H1 (cell line): ENCODE measurements at places on chromosomes 11 and 22. TPM values are rescaled to one million over a fixed set of nuclear protein-coding genes. Genes with fewer than 3 reads are reported as not detected.

KCNQ1 gene
- total RNA-seq = 2.0 and 2.4 TPM in 2 replicates

HEPN1 gene
- total RNA-seq = not detected in 2 replicates

CCDC88B gene
- 11.2 and 12.5 TPM in 2 replicates for total RNA-seq

OLFML1 gene
- 0.24 TPM in 1 of 2 replicates, not detected in the other for total RNA-seq

TMEM132A gene
- total RNA-seq = 97.9 and 98.2 TPM in 2 replicates

MTMR3 gene
- total RNA-seq = 18.5 and 20.2 TPM in 2 replicates

ADAMTS15 gene
- 4.7 and 4.9 TPM in 2 replicates for total RNA-seq

KDM4D gene
- total RNA-seq = 1.4 and 1.5 TPM in 2 replicates

CRYBB2 gene
- not detected in 2 replicates for total RNA-seq

SLC43A3 gene
- total RNA-seq = 31.8 and 32.5 TPM in 2 replicates

CFL1 gene
- total RNA-seq = 1,252 and 1,270 TPM in 2 replicates

GSTT2B gene
- 4.7 and 6.3 TPM in 2 replicates for total RNA-seq

FRMD8 gene
- 16.7 and 19.2 TPM in 2 replicates for total RNA-seq

IL17REL gene
- total RNA-seq = 0.08 and 0.20 TPM in 2 replicates
